ENCODE measurements at places on chromosomes 5 and 9.
A peak's percentile ranks its signal among the peaks of the same experiment; 100 is the strongest.

GRCh38 chr5:94153736-94154450 lies 412.5 kb upstream of the POU5F2 start:
- no peak for DNase-seq

DNA sequence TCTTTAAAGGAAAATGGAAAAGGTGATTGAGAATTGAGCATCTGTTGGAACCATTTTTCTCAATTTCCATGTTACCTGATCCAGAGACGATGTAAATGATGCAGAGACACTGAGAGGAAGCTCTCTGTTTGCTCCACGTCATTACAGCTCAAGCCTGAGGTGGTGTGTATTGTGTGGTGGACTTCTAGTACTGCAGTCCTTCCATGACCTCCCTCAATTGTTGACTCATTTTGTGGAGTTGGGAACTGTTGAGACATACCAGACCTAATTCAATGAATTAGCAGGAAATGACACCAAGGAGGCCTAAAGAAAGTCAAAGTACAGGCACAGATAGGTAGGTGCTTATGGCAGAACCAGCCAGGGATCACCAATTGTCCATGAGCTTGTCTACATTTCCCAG lies 15.6 kb upstream of the LVRN start:
- DNase-seq, result no peak

- DNase-seq, result peak; percentile 56
Measured at GRCh38 chr5:12522116-12522515, 617.9 kb upstream of the CTNND2 start.

GRCh38 chr9:3447788-3448187 lies 78.0 kb downstream of the RFX3 start:
- no peak for DNase-seq

DNA sequence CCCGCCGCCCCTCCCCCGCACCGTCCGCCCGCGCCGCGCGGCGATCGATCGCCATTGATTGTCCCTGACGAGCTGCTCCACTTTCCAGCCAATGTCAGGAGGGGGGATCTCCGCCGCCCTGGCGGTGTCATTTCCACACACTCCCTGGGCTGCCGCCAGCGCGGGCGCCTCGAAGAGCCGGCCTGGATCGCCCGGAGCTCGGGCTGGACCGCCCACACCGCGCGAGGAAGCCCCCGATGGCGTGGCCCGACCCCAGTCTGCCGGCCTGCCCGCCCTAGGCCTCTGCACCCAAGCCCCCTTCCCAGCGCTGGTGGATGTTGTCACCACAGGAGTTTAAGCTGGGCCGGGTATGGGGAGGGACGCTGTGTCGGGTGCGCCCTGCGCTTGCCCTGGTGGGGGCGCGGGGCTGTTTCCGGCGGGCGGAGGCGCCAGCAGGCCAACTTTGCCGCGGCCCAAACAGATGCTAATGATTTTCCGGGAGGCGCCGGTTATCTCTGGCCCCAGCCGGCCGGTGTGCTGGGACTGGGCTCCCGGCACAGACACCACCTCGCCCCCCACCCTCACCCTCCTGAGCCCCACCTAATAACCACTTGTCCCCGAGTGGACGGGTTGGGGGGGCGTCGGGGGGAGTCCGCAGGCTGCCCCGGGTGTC lies 10.6 kb upstream of the CXXC5 start:
- peak; percentile 71 for DNase-seq

DNA sequence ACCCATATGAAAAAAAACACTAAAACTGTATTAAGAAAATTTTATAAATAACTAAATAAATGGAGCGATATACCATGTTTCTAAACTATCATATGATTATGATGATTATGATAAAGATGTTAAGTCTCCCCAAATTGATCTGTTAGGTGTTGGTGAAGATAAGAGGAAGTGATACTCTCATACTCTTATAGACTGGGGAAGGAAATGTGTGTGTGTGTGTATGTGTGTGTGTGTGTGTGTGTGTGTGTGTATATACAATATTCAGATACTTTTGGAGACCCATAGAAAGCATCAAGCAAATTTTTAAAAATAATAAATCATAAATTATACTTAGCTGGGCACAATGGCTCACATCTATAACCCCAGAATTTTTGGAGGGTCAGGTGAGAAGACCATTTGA lies 62.9 kb downstream of the TMEM232 start:
- no peak for DNase-seq

- no peak for DNase-seq
Measured at GRCh38 chr5:25974451-25974850, 1063.9 kb downstream of the CDH9 start.

DNA sequence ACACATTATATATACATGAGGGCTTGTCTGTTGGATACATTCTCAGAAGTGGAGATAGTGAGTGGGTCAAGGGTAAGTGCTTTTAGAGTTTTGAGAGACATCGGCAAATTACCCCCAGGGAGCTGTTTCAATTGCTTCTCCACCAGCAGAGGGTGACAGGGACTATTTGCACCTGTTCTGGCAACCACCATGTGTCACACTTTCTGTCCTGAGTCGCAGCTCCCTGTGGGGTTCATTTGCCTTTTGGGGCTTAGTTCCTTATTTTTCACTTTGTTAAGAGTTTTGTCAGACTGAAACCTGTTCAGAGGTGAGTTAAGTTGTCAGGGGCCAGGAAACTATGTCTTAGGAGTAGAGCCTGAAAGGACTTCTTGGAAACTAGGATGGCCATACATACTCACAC lies 20.1 kb upstream of the SLC36A1 start:
- peak; percentile 3 for DNase-seq

DNA sequence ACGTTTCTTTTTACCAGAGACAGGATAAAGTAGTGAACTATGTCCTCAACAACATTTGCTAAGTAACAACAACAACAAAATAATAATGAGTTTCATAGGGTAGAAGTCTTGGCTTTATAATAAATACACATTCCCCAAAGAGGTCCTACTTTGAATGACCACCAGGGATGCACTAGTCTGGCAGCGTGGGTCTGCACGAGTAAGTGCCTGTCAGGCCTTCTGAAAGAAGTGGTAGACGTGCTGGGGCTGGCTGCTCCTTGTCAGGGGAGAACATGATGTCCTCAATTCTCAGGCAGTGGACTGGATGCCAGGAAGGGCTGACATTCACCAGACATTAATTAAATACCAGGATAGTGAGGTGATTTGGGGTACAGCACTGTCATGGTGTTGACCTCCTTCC lies 331.1 kb downstream of the TMEM38B start:
- no peak for DNase-seq

DNA sequence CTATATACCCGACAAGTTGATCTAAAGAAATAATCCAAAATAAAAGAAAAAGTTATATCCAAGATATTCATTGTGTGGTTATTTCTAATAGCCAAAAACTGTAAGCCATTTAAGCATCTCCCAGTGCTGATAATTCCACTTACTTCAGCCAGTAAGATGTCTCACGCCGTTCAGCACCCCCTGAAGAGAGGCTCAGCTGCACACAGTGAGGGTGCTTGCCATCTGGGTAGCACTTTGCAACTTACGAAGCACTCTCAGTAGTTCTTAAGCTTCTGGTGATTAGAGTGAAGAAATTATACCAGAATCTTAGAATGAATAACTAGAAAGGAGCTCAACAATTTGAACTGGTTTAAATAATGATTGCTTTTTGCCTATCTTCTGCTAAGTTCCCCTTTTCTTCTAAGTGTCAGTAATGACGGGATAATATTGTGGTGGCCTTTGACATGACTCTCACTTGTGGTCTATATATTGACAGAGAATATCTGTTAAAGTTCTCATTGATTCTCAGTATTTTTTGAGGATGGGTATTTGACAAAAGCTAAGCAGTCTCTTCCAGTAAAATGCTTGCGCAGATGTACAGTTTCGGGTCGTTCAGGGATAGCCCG lies 26.2 kb upstream of the LTC4S start:
- DNase-seq, result no peak

DNA sequence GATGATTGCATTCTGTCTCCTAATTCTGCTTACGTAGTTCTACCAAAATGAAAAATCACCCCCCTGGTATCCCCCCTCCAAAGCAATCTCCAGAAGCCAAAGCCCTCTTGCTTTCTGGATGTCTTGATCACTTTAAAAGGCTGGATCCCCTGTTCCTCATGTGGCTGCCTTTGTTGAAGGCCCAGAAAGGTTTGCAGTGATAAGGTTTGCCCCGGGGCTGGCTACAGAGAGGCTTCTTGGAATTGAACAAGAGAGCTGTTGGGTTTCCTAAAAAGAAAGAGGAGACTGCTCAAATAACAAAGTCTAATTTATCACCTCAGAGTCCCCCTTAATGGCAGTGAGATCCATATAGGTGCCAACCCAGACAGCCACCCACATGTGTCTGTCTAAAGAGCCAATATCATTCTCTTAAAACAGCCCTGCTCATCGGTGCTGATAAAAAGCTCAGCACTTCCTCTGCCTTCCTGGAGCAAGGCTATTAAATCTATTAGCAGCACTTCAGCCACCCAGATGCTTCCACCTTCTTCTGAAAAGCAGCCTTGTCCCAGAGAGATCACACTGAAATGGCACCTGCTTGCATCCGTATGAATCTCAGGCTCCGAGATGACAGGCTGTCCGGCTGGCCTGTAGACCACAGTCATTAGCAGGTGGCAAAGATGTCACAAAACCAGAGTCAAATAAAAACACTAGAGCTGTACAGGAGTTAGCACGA lies 70.9 kb downstream of the TEX10 start:
- DNase-seq, result no peak

GRCh38 chr5:139131465-139131864 lies 66.7 kb downstream of the SIL1 start:
- DNase-seq, result no peak

DNA sequence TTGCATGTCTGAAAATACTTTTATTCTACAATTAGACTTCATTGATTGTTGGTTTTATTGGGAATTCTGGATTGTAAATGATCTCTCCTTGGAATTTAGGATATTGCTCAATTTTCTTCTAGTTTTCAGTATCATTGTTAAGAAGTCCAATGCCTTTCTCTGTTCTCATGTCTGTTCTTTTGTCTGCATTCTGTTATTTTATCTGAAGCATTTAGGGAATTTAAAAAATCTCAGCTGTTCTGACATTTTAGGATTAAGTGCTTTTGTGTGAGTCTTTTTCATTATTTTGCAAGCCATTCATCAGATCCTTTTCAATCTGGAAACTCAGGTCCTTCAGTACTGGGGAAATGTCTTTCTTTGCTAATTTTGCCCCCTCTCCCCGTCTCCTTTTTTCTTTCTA lies 4.4 kb upstream of the FER start:
- peak; percentile 85 for DNase-seq

DNA sequence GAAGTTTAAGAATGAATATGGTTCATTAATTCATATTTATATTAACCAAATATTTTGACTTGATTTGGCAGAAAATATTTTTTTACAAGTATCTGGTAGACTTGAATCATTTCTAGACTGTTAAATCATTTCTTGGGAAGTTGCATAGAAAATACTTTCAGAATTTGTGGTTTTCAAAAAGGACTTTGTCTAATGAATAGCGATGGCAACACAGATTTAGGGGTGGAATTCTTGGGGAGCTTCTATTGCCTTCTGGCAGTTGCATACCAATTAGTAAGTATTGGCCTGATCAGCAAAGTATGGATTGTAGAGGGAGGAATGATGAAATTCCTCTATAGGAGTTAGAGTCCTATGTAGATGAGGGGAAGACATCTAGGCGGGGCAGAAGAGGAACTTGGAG lies 68.6 kb upstream of the CKMT2 start:
- no peak for DNase-seq

DNA sequence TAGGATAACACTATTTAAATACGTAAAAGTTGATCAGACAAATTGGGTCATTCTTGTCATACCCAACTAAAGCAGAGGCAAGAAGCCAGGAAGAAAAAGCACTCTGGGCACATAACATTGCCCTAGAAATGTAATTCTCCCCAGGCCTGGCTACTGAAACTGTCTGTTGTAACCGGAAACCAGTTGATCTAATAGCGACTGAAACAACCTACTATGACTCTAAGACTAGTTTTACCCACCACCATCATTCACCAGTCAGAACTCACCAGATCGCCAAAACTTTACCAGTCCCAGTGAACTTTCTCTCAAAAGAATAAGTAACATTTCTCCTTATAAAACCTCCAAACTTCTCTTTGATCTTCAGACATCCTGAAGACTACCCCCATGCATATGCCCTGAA lies 99.3 kb upstream of the WWC1 start:
- no peak for DNase-seq

GRCh38 chr5:168136340-168136739 lies 155.1 kb upstream of the WWC1 start:
- DNase-seq, result no peak

GRCh38 chr5:137375741-137376526 lies 123.2 kb downstream of the SPOCK1 start:
- DNase-seq, result no peak

- no peak for DNase-seq
Measured at GRCh38 chr9:27925815-27926214, 352.5 kb upstream of the C9orf72 start.

DNA sequence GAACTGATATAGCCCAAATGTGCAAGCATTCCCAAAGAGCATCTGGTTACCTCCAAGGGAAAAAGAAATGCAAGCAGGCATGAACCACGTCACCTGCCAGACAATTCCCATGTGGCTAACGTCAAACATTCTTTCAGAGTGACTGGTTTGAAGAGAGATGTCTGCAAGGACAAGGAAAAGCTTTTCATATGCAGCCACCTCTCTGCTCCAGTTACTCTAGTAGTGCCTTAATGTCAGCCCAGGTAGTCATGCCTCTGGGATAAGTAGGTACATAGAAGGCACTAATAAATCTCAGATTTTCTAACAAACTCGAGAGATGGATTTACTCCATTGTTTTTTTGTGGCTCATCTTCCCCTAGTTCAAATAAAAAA lies 96.8 kb upstream of the IFNK start:
- peak; percentile 95 for DNase-seq

DNA sequence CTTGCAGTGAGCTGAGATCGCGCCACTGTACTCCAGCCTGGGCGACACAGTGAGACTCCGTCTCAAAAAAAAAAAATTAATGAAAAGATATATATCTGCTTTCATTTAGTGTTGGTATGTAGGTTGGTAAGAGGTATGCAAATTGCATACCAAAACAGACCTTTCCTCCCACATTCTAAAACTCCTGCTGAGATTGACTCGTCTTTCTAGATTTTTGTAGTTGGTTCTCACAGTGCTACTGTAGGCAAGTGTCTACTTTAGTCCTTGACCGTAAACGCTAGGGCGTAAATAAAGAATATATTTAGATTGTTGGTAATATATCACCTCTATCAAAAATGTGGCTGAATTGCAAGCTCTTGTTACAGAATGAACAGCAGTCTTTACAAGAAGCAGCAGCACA lies 445.9 kb downstream of the CHSY3 start:
- no peak for DNase-seq

GRCh38 chr9:21995666-21996398 lies 1.2 kb downstream of the CDKN2B-AS1 start:
- peak; percentile 61 for DNase-seq

DNA sequence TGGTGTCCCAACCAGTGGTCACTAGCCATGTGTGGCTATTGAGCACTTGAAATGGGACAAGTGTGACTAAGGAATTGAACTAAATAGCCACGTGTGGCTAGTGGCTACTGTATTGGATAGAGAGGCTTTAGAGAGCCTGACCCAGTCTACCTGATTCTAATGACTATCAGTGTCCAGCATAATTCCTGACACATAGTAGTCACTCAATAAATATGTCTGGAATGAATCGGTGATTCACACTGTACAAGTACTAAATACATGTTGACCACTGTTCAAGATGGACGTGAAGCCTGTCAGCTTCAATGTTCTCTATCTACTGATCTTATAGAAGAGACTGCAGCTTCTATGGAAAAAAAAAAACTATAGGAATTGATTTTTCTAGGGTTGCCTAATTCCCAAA lies 57.7 kb upstream of the MAST4 start:
- peak; percentile 85 for DNase-seq

Data from trophoblast cell (in vitro differentiated cells and primary cell).